ENCODE measurements at places on chromosomes 13 and 19.

DNA sequence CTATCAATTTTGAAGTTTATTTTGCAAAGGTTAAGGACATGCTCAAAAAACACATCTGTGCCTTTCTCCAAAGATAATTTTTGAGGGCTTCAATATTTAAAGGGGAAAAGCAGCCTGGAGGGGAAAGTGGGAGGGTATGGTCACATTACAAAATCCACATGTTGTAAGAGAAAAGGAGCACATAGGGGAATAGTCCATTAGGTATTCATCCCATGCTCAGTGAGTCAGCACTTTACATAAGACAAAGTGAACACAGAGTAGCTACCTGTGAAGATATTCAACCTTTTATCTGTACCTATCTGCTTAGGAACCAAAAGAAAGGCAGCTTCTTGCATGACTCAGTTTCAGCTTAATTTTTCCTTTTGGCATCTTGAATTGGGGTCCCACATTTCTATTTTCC lies 932.0 kb downstream of the SLITRK6 start:
- no peak for DNase-seq

DNA sequence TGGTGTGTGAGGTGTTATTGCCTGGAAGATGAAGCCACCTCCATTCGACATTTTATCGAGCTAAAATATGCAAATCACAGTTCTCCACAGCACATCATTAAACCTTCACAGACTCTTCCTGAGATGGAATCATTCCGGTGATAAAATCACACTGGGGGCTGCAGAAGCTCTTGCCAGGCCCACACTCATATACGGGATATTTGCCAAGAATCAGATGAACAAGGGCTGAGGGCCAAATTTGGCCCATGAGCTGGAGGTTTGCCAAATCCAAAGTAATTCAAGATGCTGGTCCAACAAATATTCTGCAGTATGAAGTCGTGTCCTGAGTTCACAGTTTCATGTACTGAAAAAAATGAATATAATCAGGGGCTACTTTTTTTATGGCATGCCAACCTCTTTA lies 16.7 kb upstream of the RXFP2 start:
- no peak for DNase-seq

DNA sequence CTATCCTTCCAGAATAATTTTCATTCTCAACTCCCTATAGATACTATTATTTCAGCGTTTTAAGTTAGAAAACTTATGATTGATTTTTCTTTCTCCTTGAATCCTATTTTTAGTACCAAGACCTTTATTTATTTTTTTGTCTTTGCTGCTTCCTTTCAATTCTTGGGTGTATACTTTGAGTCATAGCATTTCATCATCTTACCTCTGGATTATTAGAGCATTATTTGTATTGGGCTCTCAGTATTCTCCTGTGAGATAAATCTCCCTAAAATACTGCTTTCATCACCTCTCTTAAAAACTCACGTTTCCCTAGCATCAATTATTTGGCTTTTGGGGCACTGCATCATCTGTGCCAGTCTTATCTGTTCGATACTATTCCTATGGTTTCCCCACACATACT lies 222.8 kb downstream of the POSTN start:
- no peak for DNase-seq

GRCh38 chr13:33845572-33846302 lies 27.8 kb downstream of the RFC3 start:
- no peak for DNase-seq

- no peak for DNase-seq
These were observed 1.2 kb upstream of the KPTN start for GRCh38 chr19:47485210-47485609.

DNA sequence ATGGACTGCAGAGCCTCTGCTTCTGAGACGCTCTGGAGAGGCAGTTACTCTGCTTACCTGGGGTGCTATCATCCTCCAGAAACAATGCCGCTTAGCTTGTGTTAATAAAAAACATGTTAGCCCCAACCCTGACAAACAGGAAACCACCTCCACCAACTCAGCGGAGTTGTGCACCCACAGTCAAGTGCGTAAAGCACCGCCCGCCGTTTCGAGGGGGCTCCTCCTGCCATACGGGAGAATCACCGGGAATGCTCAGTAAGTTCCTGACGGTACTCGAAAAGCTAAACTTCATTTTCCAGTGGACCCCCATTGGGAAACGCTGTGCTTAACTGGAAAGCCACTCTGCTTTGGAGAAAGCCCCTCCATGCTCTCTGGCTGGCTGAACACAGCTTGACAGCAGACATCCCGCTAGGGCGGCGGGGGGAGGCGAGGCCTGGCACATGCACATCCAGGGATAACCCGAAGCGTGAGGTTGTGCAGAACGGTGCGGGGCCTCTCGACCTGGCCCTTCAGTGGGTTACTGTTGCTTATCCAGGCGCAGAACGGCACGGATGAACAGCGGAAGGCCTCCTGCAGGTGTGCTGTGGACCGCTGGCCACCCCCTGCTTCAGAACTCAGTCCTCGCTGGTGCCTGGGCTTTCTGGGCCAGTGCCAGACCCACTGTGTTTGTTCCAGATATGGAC lies 17.1 kb downstream of the GAS6 start:
- DNase-seq, result no peak

- no peak for DNase-seq
These were observed 15.5 kb downstream of the ZSWIM9 start for GRCh38 chr19:48186015-48186414.

DNA sequence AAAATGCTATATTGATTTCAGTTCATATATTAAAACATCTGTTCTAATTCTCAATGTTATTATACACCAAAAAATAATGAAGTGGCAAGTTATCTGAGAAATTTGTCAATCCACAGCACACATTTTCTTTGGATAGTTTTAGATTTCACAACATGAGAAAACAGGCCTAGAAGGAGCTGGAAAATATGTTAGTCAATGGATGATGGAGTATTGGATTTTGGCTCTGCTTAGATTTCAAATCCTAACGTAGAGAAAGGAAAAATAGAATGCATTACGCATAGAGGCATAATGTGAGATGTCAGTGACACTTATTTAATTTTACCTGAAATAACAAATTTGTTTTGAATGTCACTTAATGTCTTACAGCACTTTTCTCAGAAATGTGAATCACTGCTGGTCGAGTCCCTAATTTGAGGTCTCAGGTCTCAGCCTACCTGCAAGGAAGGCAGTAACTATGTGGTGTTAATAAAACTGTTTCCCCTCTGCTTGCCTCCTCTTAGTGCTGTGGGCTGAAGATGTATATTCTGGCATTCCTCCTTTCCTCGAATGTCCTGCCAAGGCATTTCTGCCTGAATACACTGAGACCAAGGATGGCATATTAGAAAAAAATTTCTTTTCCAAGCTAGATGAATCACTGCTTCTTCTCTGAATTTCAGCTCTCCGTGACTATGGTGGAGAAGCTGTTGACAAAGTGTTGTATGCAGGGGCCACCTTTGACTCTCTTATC lies 232.4 kb downstream of the POSTN start:
- DNase-seq, result no peak

DNA sequence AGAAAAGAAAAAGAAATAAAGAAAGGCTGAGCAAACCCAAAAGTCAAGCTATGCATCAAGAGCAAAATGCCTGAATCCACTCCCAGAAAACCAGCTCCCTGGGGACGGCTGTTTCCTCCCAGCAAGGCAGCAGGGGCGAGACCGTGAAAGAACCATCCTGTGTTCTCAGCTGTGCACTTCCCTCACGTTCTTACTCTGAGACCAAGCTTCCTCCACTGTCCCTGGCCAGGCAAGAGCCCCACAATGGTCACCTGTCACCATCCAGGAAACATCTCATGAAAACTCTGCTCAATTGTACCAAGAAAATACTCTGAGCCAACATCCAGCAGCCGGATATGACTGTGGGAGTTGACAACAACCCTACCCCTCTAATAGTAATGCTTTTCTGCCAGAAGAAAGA lies 22.9 kb downstream of the RAB20 start:
- no peak for DNase-seq

DNA sequence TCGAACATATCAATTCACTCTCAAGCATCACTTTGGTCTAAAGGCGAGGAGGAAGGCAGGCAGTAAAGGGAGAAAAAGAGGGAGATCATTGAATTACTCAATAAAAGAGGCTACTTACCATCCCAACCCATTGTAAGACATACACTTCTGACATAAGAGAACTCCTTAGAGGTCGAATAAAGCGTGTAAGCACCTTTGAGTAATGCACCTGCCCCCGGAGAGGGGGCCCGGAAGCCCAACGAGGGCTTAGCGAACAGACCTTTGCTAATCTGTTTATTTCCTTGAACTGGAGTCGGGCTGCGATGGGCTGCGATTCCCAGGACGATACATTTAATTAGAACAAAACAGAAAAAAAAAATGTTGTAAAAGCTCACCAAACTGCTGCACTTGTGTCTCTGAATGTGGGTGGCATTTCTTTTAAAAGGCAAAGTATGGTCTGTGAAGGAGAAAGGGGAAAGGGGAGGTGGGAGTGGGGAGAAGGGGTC lies 3.0 kb downstream of the ZC3H4 start:
- DNase-seq, result no peak

- no peak for DNase-seq
These were observed 29.6 kb upstream of the CACTIN start for GRCh38 chr19:3656073-3656746.

DNA sequence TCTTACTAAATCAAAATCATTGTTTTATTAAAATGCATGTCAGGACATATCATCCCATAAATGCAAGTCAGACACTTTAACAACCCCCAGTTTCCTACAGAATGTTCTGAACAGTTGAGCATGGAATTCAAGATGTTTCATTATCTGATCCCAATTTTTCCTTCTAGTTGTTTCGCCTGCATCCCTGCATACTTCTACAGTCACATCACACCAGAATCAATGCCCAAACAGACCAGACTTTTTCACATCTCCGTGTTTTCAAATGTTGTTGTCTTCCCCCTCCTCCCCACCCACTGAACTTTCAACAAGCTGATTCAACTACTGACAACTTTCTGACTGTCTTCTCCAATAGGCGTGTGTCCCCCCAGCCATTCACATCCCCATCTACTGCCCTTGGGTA lies 48.6 kb downstream of the LHFPL6 start:
- DNase-seq, result no peak

DNA sequence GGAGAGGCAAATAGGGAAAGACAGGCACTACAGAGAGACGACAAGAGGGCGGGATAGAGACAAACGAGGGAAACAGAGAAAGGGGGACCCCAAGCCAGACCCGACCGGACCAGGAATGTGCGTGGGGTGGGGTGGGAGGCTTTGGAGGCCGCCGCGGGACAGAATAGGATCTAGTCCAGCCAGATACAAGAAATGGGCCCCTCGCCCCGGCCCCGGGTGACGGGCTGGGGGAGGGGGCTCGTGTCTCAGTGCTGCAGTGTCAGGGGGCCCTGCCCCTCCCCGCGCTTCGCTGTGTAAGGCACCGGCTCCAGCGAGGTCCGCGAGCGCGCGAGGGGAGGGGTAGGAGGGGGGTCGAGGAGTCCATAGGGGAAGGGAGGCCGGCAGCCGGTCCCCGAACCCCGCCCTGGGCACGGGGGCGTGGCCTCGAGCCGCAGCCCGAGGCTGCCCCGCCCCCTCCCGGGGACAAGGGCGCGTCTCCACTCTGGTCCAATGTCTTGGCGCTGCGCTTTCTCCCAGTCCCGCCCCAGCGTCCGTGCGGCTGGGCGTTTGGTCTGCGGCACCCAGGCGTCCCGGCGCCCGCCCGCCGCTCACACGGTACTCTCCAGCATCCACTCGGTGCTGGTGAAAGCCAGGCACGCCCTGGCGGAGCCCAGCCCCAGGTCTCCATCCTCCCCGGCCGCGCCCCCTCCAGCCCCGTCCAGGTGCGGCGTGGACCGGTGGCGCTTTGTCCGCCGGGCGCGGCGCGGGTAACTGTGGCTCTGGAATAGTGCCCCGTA lies 11.0 kb downstream of the IFNL1 start:
- DNase-seq, result no peak

GRCh38 chr13:50236898-50237318 lies 221.7 kb downstream of the KCNRG start:
- DNase-seq, result no peak

DNA sequence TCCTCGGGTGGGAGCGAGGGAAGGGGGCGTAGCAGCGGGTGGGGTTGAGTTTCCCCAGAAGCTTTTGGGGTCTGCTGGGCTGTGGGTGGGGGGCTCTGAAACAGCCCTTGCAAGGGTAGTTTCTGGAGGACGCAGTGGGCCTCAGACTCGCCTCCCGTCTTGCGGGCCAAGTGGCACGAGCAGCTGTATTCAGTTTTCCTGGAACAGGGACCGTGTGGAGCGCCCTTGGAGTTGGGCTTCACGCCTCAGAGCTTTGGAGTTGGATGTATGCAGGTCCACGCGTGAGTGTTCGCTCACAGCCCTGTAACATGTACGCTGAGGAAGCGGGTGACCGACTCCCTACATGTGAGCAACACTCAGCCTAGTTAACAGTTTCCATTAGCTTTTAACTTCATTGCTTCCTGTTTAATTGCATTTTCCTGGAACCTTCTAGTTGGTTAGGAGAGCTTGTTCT lies 603 bp downstream of the TM9SF2 start:
- DNase-seq, result no peak

DNA sequence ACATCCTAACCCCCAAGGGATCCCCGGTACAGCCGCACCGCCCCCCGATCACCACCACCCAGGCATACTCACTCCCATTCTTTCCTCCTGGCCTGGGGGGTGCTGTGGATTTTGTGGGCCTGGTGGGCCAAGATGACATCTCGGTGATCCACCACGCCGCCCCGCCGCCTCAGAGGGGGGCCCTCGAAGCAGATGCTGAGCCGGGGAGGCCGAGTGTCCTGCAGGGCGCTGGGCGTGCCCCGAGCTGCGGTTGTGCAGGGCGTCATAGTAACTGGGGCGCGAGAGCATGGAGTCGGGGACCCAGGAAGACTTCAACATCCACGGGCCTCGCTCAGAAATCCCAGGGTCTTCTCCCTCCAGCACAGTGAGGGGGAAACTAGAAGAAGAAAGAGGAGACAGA lies 93.4 kb upstream of the CACNA1A start:
- no peak for DNase-seq

GRCh38 chr13:107379407-107380155 lies 811.6 kb upstream of the ARGLU1 start:
- DNase-seq, result no peak

- no peak for DNase-seq
These were observed 213.5 kb downstream of the DLEU7 start for GRCh38 chr13:50629966-50630365.

- no peak for DNase-seq
These were observed 29.4 kb upstream of the STK24 start for GRCh38 chr13:98606296-98606695.

- no peak for DNase-seq
These were observed 881.9 kb downstream of the SLITRK6 start for GRCh38 chr13:84917252-84917878.

GRCh38 chr19:16702123-16702522 lies 17.5 kb upstream of the NWD1 start:
- DNase-seq, result no peak

- DNase-seq, result no peak
These were observed 14.5 kb downstream of the KLK4 start for GRCh38 chr19:50896591-50897190.

DNA sequence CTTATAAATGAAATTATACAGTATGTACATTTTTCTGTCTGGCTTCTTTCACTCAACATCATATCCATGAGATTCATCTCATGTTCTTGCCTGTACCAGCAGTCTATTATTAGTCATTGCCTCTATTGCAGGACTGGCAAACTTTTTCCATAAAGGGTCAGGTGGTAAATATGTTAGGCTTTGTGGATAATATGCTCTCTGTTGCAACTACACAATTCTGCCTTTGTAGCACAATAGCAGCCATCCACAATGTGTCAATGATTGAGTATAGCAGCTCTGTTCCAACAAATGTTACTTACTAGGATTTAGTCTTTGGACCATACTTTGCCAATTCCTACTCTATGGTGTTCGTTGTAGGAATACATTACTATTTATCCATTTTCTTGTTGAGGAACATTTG lies 304.4 kb downstream of the DCT start:
- no peak for DNase-seq

GRCh38 chr13:37067874-37068273 lies 8.4 kb upstream of the SUPT20H start:
- DNase-seq, result no peak

GRCh38 chr19:11480715-11481533 lies at the start of gene ELAVL3:
TSS of gene ELAVL3 (minus strand) at chr19:11481046. CDS start at chr19:11480608, 438 bp downstream.
- peak; percentile 33 for DNase-seq

Data from C1 segment of cervical spinal cord (tissue), 14 donors.